ENCODE measurements at places on chromosomes 4 and X.

DNA sequence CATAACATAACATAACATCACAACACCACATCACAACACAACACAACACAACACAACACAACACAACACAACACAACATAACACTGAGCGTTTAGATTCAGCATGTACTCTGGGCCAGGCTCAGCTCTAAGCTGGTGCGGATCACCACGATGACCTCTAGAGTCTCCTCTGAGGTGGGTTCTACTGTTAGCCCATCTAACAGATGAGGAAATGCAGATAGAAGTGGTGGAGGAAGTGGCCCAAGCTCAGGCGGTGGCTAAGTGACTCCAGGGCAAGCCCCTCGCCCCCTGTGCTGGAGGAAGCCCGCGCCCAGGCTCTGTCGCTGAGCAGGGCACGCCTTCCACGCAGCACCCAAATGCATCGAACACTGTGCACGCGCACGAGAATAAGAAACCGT lies 45.3 kb upstream of the CDKN2AIP start:
- DNase-seq = no peak

GRCh38 chrX:135498236-135498635 lies 22.2 kb upstream of the INTS6L start:
- DNase-seq = no peak

- no peak for DNase-seq
These were observed 41.5 kb downstream of the GPM6A start for GRCh38 chr4:175770555-175770954.

- no peak for DNase-seq
These were observed 7.1 kb downstream of the IGFBP7 start for GRCh38 chr4:57103051-57103450.

DNA sequence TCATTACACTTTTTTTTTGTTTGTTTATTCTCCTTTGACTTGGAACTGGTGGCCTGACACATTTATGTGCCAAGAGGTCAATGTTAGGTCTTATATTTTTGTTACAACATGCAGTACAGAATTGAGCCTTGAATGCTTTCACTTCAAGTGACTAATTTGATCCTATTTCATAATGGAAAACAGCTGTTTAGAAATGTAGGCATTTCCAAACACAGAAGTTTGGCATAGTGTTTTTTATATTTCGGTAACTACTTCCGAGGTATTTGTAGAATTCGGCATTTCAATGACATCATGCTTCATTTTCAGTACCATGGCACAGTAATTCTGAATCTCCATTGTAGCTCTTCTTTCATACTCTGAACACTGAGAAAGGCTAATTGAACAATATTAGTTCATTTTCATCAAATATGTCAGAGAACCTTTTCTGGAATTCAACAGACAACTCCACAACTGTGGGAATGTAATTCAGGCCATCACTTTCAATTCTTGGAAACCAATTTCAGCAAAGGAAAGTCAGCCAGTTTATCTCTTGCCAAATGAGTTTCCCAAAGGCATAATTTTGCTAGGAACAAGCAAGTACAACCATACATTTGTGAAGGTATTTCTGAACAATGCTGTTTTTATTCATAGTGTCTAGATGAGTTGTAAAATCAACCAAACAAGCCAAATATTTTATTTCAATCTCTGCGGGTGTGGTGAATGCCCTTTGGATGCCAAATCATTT lies 11.4 kb downstream of the FAM120C start:
- no peak for DNase-seq

DNA sequence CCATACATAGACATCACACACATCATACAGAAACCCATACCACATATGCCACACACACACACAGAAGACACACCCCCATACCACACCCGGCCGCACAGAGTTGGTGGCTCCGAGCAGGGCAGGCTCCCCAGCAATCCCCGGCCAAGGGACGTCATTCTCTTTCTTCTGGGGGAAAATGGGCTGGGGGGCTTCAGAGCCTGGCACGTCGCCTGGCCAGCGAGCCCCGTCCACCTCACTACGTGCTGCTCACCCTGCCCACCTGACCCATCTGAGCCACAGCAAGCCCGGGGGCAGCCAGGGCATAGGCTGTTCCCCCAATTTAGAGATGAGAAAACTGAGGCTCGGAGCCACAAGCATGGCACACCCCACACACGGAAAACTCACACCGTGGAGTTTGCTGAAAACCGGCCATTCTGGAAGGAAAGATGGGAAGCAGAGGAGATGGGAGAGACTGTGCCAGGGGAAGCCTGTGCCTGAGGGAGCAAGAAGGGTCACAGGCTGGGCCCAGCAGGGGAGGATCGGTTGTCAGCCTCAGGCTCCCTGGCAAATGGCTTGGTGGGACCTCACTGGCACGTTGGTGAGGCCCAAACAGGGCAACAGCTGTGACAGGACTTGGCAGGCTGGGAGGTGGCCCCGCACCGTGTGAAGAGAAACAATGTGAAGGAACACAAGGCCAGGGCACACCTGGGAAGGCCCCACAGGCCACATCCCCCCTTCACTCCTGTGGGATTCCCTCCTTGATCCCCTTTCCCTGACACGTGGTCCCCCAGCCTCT lies 73.2 kb downstream of the JAKMIP1 start:
- DNase-seq = no peak

- no peak for DNase-seq
These were observed 289.2 kb upstream of the MAD2L1 start for GRCh38 chr4:120355881-120356280.

DNA sequence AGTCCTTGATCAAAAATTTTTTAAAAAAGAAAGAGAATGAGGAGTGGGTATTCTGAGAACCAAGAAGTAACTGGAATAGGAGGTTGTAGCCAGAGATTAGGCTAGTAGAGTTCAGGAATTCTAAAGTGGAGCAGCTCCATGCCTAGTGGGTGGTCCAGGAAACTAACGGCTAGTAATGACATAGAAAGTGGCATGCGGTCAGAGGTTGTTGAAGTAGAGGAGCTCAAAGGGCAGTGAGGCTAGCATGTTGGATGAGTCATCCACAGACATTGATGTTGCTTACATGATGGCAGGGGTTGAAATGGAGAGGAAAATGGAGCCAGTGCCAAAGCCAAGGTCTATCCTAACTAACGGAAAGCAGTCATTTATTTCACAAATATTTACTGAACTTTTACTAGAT lies 42.1 kb downstream of the TEX13B start:
- no peak for DNase-seq

GRCh38 chr4:137923494-137923893 lies 318.7 kb downstream of the SLC7A11 start:
- DNase-seq = no peak

DNA sequence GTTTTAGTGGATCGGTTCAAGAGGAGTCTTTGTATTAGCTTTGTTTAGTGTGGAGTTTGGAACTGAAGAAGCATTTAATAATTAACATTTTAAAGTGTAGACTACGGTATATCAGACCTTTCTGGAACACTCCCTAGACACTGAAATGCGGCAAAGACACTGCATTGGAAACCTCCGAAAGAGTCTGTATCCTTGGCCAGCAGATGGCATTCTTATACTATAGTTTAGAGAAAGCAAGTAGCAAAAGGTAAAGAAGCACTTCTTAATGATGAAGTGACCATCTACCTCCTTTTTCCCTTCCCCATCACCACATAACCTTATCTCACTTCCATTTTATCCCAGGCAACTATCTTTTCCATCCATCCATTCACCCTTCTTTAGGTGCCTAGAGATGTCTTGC lies 7.6 kb downstream of the FABP2 start:
- peak; percentile 64 for DNase-seq

DNA sequence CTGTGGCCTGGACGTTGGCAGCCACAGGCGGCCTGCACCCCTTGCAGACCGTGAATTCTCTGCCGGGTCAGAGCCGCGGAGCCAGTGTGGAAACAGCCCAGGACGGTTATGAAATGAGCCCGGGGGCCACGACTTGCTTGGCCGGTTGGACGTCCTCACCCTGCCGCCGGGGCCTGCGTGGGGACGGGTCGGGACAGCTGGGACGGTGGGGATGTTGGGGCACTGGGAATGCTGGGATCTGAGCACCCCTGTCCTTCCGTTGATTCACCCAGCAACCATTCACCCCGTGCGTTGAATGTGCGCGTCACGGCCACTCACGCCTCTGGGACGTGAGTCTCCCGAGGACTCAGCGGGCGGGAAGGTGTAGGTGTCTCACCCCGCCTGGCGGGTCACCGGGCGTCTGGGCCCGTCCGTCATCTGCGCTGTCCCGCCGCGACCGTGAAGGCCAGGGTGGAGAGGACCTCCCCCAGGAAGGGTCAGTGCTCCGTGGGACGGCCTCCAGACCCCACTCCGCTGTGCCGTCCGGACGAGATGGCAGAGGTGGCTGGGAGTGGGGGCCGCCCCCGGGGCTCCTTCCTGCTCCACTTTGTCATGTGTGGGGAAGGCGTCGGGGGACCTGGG lies 4.5 kb upstream of the PLCXD1 start:
- DNase-seq = no peak

- DNase-seq = peak; percentile 3
These were observed 10.3 kb upstream of the VSIG4 start for GRCh38 chrX:66050140-66050569.

DNA sequence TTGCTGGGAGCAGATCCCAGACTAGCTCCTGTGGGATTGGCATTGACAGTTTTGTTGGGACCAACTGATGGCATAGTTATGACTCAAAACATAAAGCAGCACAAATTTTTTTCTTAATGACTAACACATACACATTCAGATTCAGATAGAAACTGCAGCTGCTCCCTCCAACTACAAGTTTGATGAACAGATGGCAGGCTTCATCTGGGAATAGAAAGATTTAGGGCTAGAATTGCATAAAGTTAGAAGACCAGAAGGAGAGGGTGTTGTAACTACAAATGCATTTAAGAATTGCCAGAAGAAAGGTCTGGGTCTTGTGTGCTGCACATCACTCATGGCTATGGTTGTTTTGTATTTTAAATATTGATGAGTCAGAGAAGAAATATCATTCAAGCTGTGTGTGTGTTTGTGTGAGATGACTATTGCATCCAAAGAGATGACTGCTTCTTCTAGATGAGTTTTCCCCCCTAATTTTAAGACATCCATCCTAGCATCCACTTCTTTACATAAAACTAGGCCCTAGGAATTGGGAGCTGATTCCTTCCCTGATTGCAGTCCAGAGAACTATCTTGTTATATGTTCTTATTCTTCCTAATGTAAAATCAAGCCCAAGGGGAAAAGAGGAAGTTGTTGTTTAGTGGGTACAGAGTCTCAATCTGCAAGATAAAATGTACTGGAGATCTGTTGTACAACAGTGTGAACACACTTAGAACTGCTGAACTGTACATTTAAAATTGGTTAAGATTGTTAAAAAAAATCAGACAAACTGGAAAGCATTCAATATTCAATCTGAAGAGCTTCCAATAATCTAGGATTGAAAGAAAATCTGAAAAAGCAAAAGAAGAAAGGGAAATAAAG lies 175.1 kb downstream of the PARM1 start:
- no peak for DNase-seq

DNA sequence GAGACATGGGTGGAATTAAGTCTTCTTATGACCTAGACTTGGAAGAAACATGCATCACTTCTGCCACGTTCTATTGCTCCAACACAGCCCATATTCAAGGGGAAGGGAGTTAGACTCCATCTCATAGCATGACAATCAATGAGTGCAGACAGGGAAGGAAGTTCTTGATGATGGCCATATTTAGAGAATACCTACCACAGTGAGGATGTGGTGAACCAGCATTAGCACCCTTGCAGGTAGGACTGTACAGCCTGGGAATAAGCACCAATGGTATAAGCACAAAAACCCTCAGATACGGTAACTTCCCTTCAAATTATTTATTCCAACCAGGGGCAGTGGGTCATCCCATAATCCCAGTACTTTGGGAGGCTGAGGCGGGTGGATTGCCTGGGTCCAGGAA lies 29.8 kb downstream of the PAGE2 start:
- peak; percentile 24 for DNase-seq

GRCh38 chr4:113958766-113959538 lies 20.5 kb downstream of the ARSJ start:
- no peak for DNase-seq

- DNase-seq = no peak
These were observed 168.9 kb downstream of the CBR4 start for GRCh38 chr4:168841000-168841671.

DNA sequence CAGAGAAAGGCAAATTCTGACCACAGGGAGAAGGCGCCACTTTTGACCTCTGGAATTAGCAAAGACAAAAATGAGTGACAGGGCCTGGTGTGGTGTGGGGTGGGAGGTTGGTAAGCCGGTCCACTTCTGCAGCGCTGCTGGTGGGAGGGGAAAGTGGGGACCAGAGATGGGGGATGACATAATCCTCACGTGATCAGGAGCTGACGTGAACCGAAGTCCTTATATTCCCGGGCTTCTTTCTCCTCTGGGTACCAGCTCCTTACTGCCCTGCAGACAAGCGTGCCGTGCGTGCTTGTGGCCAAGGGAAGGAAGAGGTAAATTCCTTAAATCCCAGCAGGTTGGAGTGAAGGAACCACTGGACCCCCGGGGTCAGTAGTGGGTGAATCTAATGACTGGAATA lies at the start of gene TCEAL7:
Gene TCEAL7 (plus strand): TSS at position 249 of the 400 bp plus-strand sequence. CDS start 1,165 bp downstream, outside the sequence.
- no peak for DNase-seq

GRCh38 chr4:121176082-121176934 lies 12.2 kb upstream of the TNIP3 start:
- DNase-seq = no peak

Data from CD4-positive, alpha-beta T cell treated with Interleukin-21 for 1 hour (primary cell).